ENCODE measurements at places on chromosomes 4 and X. TPM values are rescaled to one million over a fixed set of nuclear protein-coding genes. Genes with fewer than 3 reads are reported as not detected.
A peak's percentile ranks its signal among the peaks of the same experiment; 100 is the strongest.

RAB40AL gene
- polyA plus RNA-seq = not detected

PNCK gene
- polyA plus RNA-seq = 6.2 TPM

FRG2 gene
- not detected for polyA plus RNA-seq

KIF4A gene
- 5.5 TPM for polyA plus RNA-seq

EDNRA gene
- 23.4 TPM for polyA plus RNA-seq

SERTM2 gene
- 0.28 TPM for polyA plus RNA-seq

STATH gene
- not detected for polyA plus RNA-seq

HEPH gene
- polyA plus RNA-seq = 3.8 TPM

SLC4A4 gene
- 10.4 TPM for polyA plus RNA-seq

MAGED4 gene
- polyA plus RNA-seq = 29.4 TPM

- DNase-seq = no peak
Observed at GRCh38 chr4:174561560-174561959, 39.3 kb upstream of the HPGD start.

DNA sequence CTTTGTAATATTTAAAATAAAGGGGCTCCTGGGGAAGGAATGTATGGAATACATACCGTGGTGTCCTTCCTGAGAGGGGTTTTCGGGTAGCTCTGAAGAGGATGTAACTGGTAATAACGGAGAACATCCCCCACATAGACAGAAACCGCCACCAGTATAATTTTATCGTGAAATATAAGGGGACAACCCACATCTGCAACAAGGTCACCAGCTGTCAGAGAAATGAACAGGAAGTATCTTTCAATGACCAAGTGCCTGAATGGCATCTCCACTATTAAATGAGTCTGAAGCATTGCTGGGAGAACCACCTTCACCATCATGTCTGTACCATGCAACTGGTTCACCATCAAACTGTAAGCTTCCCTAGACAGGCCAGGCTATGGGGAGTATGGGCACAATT, 31.7 kb downstream of the RNF175 start:
- no peak for DNase-seq

- no peak for DNase-seq
Observed at GRCh38 chr4:177587989-177588388, 145.8 kb upstream of the AGA start.

DNA sequence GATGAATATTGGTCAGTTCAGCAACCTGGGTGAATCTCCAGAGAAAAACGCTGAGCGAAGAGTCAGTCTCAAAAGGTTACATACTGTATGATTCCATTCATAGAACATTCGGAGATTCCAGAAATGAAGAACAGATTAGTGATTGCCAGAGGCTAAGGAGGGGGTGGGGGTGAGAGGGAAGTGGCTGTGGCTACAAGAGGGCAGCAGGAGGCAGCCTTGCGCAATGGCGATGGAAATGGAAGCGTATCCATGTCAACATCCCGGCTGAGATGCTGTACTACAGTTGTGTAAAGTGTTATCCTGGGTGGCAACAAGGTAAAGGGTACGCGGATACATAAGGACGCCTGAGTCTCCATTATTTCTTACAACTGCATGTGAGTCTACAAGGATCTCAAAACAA, 18.0 kb downstream of the LYAR start:
- DNase-seq = no peak

GRCh38 chrX:119101168-119101567, 26.4 kb downstream of the KIAA1210 start:
- DNase-seq = no peak

- no peak for DNase-seq
Observed at GRCh38 chr4:185712350-185713024, 99.5 kb downstream of the SORBS2 start.

DNA sequence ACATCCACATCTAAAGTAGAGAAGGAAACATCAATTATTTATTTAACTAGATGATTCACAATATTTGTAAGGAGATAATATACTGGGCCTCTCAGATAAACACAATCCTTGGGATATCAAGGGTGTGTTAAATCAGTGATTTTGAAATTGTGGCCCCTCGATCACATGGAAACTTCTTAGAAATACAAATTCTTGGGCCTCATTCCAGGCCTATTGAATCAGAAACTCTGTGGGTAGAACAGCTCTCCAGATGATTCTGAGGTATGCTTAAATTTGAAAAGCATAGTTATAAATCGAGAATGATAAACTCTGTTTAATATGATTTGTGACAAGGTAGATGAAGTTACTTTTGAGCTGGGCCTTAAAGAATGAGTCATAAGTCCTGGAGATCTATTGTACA, 64.3 kb upstream of the GPR174 start:
- no peak for DNase-seq

DNA sequence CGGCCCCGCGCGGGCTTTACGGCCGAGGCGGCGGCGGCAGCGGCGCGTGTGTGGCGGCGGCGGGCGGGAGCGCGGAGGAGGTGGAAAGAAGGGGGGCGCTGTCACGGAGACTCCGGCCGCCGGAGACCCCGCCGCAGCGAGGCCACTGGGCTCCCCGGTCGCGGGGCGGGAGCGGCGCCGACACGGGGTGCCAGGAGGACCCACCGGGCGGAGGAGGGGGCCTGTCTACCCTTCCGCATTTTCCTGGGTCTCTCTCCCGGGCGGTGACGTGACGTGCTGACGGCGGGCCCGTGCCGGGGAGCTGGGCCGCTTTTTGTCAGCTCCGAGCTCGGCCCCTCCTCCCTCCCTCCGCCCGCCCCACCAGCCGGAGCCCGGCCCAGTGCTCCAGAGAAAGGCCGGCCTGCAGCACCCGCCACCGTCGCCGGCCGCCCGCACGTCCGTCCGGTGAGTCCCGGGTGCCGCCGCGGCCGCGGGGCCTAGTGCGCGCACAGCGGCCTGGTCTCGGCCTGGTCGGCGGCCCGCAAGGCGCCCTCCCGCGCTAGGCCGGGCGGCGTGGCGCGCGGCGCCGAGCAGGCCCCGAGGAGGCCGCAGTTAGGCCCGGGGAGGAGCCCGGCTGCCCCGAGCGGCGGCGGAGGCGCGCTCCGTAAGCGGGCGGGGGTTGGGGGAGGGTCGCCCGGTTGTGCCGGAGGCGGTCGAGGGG, at the start of gene ZFX:
Gene ZFX (plus strand): TSS at position 379 of the 700 bp plus-strand sequence. CDS start 23,014 bp downstream, outside the sequence.
- DNase-seq = no peak

DNA sequence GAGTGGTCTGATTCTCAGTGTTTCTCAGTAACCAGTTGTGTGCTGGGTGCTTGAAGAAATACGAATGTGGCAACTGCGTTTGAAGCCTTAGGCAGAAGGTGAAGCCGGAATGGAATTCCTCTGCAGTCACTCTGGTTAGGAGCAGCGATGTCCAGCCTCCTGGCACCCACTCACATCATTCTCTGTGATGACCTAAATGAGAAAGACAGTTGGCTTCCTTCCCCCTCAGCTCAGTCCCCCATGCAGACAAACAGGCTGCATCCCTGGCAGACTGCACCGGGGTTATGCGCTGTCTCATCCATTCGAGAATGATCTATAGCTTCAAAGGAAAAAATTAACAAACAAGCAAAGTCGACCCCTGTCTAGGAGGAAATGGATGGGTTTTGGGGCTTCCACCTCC, 170.1 kb upstream of the SCML1 start:
- no peak for DNase-seq

- no peak for DNase-seq
Observed at GRCh38 chr4:17194586-17194985, 296.1 kb upstream of the LDB2 start.

GRCh38 chr4:148737061-148737770, 295.0 kb upstream of the NR3C2 start:
- DNase-seq = peak; percentile 9

GRCh38 chr4:128371876-128372275, 84.3 kb upstream of the PGRMC2 start:
- DNase-seq = no peak

GRCh38 chr4:113692809-113693411, 68.6 kb downstream of the CAMK2D start:
- no peak for DNase-seq

DNA sequence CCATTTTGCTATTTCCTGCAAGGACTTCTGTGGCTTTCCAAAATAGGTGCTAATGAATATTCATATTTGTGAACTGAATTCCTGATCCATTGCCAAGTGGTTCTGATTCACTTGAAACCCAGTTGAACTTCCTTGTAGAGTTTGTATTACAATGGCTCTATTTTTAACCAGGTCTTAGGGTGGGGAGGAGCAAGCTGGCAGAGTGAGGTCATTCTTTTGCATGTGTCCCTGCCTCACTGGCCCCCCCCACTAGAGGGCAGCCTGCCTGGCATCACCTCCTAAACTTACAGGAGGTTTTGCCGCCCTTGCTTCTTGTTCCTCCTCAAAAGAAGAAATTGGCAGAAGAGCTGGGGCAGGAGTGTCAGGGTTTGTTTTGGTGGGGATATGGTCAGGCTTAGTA, 10.5 kb downstream of the PTTG2 start:
- no peak for DNase-seq

GRCh38 chr4:176034499-176034898, 31.1 kb upstream of the WDR17 start:
- DNase-seq = peak; percentile 28

- no peak for DNase-seq
Observed at GRCh38 chr4:183601381-183601780, 57.6 kb downstream of the RWDD4 start.
